ENCODE measurements at places on chromosomes 2 and 18.
A peak's percentile ranks its signal among the peaks of the same experiment; 100 is the strongest.

GRCh38 chr18:48048251-48048650 lies 117.8 kb upstream of the SMAD2 start:
- DNase-seq = no peak
- H3K36me3 ChIP-seq = no peaks in the 10 kb centered on the region
- no peak overlapping the region for H3K27ac ChIP-seq
- no peaks in the 10 kb centered on the region for H3K27me3 ChIP-seq
- H3K4me1 ChIP-seq = no peaks in the 10 kb centered on the region

DNA sequence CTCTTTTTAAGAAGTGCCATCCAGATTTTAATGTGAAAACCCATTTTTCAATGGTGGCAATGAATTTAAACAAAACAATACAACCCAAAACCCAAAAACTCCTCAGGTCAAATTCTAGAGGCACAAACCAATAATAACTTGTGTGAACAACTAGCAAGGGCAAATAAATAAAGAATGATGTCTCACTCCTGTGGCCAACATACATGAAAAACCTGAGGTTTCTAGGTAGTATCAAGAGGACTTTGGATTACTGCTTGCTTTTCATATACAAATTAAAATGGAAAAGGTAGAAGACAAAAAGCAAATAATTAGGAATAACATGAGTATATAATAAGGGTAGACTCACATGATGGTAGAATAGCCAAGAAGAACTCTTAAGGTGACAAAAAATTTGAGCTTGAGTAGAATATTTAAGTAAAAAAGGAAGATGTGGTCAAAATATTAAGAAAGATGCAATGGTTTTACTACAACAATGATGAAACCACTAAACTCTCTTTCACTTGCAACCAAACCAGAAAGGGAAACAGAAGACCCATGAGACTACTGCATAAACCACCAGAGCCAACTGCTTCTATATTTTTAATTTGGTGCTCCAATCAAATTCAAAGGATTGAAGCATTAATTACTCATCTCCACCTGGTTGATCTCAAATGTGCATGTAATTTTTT lies 53.5 kb downstream of the DARS1 start:
- no peak for DNase-seq
- no peak overlapping the region for H3K4me3 ChIP-seq

GRCh38 chr2:131115752-131116151 lies 10.6 kb downstream of the PLEKHB2 start:
- H3K4me1 ChIP-seq = peaks cover 4% of the 10 kb centered on the region
- no peaks in the 10 kb centered on the region for H3K27me3 ChIP-seq
- H3K36me3 ChIP-seq = no peaks in the 10 kb centered on the region
- H3K4me3 ChIP-seq = no peak overlapping the region

DNA sequence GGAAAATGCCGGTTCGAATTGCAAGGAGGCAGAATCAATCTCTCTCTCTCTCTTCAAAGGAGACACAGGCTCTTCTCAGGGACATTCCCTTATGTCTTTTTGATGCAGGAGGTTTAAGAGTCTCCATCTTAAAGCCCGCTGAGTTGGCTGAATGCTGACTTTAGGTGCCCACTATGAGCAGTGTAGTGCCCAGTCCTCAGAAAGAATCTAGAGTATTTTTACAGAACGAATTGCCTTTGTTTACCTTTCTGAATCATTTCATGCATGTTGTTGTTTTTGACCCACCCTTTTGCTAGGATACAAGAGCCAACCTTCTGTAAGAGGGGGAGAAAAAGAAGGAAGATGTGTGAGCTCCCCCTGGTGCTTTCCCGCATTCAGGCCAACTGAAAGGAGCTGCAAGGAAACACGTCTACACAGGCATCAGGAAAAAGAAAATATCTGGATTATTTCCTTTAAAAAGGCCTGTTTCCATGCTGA lies 193.5 kb upstream of the TCF4 start:
- H3K27me3 ChIP-seq = peaks cover 43% of the 10 kb centered on the region
- H3K27ac ChIP-seq = no peak overlapping the region
- DNase-seq = peak; percentile 86
- no peaks in the 10 kb centered on the region for H3K36me3 ChIP-seq
- H3K4me1 ChIP-seq = no peaks in the 10 kb centered on the region
